Retina (tissue), 1 donor: ENCODE measurements at places on chromosomes 6 and 20.

DNA sequence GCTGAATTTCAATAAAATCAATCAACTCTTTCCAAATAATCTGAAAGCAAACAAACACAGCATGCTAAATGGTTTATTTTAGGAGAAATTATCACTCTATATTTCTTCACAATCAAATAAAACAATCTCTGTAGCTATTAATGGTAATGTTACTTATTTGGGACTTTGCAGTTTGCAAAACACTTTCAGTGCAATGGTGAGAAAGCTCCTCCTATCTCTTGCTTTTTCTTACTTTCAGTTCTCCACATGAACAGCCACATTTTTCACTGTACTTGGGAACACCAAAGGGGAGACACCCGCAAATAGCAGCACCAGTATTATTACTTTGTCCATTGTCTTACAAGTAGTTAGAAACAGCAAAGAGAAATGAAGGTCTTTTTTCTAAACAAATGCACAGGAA lies 92.4 kb downstream of the DST start:
- DNase-seq: no peak

GRCh38 chr20:21643417-21643816 lies 62.0 kb upstream of the PAX1 start:
- DNase-seq: no peak

- DNase-seq: peak; percentile 90
These were observed 38.1 kb downstream of the GNAS start for GRCh38 chr20:58890518-58891085.

GRCh38 chr6:119384444-119384843 lies 34.9 kb upstream of the MAN1A1 start:
- no peak for DNase-seq

DNA sequence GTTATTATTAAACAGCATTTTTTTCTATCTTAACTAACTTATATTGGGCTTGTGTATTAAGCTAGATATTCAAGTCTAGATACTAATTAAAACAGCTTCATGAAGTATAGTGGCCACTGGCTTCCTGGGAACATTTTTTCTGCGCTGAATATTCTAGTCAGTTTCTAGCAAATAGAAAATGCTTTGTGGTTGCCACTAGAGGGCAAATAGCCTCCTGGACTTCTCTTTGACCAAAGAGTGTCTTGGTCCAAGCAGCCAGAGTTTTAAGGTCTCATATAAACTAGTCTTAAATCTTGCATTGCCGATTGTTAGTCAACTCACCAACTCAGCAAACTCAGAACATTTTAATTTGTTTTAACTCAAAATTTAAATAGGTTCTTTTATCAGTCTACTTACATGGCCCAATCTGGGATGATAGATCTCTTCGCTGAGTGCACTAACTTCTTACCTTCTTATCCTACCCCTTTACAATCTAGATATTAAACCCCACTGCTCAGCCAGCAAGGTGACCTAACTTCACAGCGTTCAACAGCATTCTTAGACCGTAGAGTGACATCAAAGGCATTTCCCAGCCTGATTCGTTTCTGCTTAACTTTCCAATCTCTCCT lies 24.6 kb upstream of the ID4 start:
- peak; percentile 30 for DNase-seq

GRCh38 chr20:57053067-57053466 lies 213.4 kb downstream of the BMP7 start:
- DNase-seq: no peak

DNA sequence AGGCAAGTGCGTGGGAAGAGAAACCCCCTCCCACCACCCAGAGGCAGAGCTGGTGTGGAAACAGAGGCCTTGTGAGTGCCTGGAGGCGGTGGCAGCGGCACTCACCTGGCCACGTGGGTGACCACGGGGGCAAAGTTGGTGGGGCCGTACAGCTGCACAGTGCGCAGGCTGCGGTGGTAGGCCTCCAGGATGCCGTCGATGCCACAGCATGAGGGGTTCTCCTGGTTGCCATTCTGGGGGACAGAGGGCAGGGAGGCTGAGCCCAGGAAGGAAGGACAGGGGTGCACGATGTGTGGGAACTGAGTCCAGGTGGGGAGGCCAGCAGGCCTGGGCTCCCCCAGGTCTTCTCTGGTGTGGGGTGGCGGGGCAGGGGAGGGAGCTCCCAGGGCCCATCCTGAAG lies 47.7 kb downstream of the RAB44 start:
- no peak for DNase-seq

DNA sequence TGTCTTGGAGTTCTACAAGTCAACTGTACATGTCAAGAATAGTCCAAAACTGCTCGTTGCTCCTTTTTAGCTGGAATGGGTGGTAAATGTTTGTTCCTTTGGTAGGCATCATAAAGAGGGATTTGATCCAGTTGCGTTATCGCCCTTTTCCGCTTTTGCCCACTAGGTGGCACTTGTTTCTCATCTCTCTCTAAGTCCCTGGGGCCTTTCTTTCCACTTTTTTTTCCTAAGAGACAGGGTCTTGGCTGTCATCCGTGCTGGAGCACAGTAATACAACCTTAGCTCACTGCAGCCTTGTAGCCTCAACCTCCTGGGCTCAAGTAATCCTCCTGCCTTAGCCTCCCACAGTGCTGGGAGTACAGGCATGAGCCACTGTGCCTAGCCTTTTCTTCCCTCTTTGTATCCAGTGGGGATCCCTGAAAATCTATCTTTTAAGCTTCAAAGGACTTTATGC lies 20.7 kb downstream of the GTPBP2 start:
- DNase-seq: peak; percentile 81

- no peak for DNase-seq
These were observed 29.8 kb downstream of the PSMB9 start for GRCh38 chr6:32883789-32884188.

DNA sequence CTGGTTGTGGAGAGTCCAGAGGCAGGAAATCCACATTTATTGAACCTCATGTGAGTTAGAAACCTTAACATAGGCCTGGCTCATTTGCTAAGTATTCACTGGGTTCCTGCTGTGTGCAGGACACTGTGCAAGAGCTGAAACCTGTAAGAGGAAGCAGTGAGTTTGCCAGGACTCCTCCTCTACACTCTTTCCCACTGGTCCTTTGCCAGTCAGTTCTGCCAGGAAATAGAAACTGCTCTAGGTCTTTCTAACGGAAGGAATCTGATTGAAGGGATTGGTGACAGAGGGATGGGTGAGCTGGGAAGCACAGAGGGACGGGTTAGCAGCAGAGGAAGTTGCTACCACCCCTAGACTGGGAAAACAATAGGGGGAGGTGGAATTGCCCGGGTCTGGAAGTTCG lies 234.2 kb upstream of the ECI2 start:
- DNase-seq: no peak

- DNase-seq: peak; percentile 56
These were observed 89.9 kb upstream of the MTHFD1L start for GRCh38 chr6:150775415-150776203.

GRCh38 chr20:35641743-35642142 lies 23.0 kb downstream of the CPNE1 start:
- no peak for DNase-seq

GRCh38 chr20:48107560-48107959 lies 322.3 kb upstream of the SULF2 start:
- no peak for DNase-seq

- no peak for DNase-seq
These were observed 1014.9 kb upstream of the GJE1 start for GRCh38 chr6:141117874-141118273.

- no peak for DNase-seq
These were observed 140.2 kb downstream of the KIF13A start for GRCh38 chr6:17847203-17847760.

DNA sequence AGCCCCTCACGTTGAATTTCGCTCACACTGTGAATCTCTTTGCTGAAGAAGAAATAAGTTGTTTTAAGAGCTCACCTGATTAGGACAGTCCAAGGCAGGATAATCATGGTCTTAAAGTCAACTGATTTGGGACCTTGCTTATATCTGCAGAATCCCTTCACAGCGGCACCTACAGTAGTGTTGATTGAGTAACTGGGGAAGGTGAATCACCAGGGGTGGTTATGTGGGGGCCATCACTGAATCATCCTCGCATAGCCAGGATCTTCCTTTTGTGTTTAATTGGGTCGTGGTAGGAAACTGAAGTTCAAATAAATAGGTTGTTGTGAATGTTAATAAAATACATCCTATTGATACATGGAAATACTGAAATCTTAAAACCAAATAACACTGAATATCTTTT lies 20.2 kb upstream of the MICA start:
- DNase-seq: no peak

DNA sequence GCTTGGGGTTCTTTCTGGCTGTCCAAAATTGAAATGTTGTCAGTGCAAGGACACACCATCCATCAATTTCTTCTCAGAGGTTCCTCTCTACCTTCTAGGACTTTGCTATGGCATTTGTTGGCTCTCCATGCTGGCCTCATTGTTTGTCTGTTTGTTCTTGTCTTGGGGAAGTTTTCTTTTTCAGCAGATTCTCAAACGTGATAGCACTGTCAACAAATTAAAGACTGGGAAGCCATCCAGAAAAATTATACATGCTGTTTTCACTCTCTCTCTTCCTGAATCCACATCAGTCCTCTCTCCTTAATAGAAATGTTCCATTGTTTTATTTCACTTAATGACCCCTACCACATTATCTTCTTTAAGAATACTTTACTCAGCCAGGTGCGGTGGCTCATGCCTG lies 130.4 kb downstream of the PCSK2 start:
- DNase-seq: no peak

GRCh38 chr6:46788791-46789190 lies 4.4 kb upstream of the MEP1A start:
- no peak for DNase-seq

DNA sequence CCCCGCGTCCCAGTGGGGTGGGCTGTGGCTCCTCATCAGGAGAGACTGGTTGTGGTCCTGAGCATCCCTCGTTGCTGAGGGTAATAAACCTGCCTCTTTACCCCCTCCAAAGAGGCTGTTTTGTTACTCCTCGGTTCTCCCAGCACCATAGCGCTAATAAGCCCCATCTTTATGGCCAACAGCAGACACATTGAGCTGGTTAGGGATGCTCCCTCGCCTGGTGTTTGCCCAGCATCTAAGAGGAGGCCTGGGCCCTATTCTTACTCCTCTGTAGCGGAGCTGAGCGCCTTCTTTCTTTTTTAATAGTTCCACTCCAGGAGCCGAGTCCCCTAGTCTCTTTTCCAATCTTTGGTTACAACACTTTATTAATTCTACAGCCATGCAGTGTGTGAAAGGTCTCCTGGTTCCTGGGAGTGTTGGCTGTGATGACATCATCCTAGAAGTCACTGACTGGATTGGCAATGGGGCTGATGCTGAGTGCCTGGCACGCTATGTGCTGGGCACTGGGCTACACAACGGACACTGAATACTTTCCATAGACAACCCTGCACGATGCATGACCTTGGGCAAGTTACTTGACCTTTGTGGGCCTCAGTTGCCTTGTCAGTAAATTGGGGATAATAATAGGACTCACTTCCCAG lies 50.6 kb upstream of the CCDC167 start:
- DNase-seq: no peak

DNA sequence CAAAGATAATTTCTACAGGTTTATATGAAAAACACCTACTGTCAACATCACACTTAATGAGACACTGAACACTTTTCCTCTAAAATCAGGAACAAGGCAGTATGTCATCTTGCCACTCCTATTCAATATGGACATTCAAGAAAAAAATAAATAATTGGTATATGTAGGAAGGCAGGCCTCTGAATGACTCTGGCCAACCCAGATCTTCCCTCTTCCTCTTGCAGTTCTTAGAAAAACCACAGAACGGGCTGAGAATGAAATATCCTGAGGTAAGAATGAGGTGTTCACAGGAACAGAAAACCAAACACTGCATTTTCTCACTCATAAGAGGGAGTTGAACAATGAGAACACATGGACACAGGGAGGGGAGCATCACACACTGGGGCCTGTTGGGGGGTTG lies 1207.2 kb upstream of the CITED2 start:
- DNase-seq: no peak

DNA sequence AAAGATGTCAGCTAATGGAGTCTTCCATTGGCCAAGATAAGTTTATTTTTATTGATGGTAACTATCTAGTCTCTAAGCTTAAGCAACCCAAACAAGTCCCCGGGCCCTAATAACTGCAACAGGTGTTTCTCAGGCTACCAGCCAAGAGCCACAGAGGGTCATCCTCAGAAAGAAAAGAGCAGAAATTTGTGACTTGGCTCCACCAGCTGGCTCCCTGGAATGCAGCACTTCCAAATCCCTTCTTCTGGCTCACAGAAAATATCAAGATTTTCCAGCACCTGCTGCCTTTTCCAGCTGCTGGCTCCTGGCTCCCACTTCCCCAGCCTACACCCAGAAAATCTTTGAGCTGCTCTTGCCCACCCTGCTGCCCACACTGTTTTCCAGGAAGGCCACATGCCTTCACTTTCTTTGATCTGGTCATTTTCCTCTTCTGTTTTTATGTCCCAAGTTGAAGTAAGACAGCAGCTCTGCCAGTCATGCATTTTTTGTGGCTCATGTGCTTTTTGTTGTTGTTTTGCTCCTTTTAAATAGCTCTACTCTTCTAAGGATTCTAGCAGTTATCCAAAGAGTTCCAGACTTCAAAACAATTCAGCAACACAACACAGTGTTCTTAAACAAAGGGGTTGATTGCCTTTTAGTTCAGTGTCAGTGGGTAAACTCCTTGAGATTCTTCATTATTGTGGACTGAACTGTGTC lies 151.0 kb upstream of the SMLR1 start:
- DNase-seq: no peak

- DNase-seq: no peak
These were observed 18.2 kb downstream of the VTA1 start for GRCh38 chr6:142165227-142165626.

DNA sequence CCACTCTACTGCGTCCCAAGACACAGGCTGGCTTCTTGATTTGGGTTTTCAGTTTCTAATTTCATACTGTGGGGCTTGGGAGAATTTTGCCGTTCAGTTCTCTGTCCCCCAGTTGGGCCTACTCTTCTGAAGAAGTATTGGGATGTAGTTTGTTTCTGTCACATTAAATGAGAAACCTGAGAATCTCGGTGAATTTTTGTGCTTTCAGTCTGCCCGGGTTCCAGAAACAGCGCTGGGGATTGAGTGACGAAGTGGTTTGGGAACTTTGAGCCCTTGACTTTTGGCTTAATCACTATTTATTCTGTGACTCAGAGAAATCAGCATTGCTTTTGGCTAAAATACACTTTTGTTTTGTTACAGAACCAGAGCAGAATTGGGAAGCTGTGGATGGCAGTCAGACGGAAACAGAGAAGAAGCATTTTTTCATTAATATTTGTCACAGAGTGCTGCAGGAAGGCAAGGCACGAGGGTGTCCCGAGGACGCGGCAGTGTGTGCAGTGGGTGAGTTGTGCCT lies 74.0 kb downstream of the IGF2R start:
- no peak for DNase-seq

DNA sequence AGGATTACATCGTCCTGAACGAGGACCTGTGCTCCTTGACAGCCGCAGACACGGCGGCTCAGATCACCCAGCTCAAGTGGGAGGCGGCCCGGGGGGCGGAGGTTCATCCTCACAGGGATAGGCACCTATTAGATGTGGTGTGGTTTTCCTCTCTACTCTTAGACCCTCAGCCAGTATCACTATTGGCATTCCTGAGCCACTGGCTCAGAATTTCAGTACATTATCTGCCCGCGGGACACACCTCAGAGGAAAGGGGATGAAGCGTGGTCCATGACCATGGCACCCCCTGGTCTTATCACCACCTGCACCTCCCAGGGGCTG lies 34.6 kb upstream of the HLA-G start:
- DNase-seq: no peak

GRCh38 chr6:26196846-26197635 lies 109.8 kb downstream of the HFE start:
- peak; percentile 95 for DNase-seq
